Aorta (tissue), 5 donors: ENCODE measurements at places on chromosomes 7 and 10. TPM values are rescaled to one million over a fixed set of nuclear protein-coding genes. Genes with fewer than 3 reads are reported as not detected.
A peak's percentile ranks its signal among the peaks of the same experiment; 100 is the strongest.

CHN2 gene
- 22.0 TPM for total RNA-seq

ZNF804B gene
- total RNA-seq, result not detected

NEURL1 gene
- 0.18 TPM for total RNA-seq

HTR5A gene
- total RNA-seq, result not detected

SPAM1 gene
- not detected for total RNA-seq

DNA sequence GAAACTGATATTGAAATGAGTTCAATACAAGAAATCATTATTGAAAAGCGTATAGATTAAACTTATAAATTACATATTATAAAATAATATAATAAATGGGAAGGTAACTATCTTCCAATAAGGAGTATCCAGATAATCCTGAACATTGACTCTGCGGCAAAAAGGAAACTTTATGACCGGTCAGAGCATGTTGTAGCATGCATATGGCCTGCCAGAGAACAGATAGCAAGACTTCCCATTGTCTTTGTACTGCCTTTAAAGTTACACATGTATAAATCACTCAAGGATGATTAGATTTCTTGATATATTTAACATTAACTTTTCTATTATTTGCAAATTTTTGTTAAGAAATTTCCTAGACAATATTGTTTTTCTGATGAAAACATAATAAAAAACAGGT, 56.2 kb upstream of the ETV1 start:
- H3K27me3 ChIP-seq, result no peaks in the 10 kb centered on the region
- no peaks in the 10 kb centered on the region for H3K36me3 ChIP-seq
- H3K27ac ChIP-seq, result no peak overlapping the region
- no peaks in the 10 kb centered on the region for H3K4me1 ChIP-seq
- no peak for DNase-seq

- H3K4me3 ChIP-seq, result no peak overlapping the region
- no peaks in the 10 kb centered on the region for H3K36me3 ChIP-seq
- H3K27me3 ChIP-seq, result no peaks in the 10 kb centered on the region
- H3K27ac ChIP-seq, result no peak overlapping the region
- DNase-seq, result no peak
- no peaks in the 10 kb centered on the region for H3K4me1 ChIP-seq
These were observed 35.5 kb upstream of the PTPRZ1 start for GRCh38 chr7:121837462-121837861.

GRCh38 chr10:509361-510102, 179.9 kb downstream of the DIP2C start:
- DNase-seq, result peak; percentile 62
- H3K27ac ChIP-seq, result no peak overlapping the region
- no peaks in the 10 kb centered on the region for H3K4me1 ChIP-seq

- no peak overlapping the region for H3K27ac ChIP-seq
- no peaks in the 10 kb centered on the region for H3K4me1 ChIP-seq
- no peak overlapping the region for H3K4me3 ChIP-seq
- H3K27me3 ChIP-seq, result no peaks in the 10 kb centered on the region
These were observed 50.1 kb upstream of the IFRD1 start for GRCh38 chr7:112400141-112400540.

DNA sequence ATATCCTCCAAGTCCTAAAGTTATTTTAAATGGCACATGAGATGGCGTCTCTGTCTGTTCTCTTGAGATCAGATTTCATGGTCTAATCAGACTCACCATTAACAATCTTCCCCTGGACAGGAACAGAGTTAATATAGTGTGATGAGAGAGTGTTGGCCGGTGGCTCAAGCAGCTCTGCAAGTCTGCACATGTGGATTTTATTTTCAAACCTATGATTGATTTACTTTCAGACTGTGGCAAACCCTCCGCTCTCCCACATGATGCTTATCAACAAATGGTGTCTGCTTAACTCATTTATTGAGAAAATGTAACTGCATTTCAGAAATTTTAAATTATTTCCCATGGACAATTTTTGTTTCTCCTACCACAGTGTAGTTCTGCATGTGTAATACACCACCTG, 46.5 kb upstream of the HGF start:
- H3K4me3 ChIP-seq, result no peak overlapping the region
- no peak for DNase-seq
- H3K27ac ChIP-seq, result no peak overlapping the region
- no peaks in the 10 kb centered on the region for H3K4me1 ChIP-seq

DNA sequence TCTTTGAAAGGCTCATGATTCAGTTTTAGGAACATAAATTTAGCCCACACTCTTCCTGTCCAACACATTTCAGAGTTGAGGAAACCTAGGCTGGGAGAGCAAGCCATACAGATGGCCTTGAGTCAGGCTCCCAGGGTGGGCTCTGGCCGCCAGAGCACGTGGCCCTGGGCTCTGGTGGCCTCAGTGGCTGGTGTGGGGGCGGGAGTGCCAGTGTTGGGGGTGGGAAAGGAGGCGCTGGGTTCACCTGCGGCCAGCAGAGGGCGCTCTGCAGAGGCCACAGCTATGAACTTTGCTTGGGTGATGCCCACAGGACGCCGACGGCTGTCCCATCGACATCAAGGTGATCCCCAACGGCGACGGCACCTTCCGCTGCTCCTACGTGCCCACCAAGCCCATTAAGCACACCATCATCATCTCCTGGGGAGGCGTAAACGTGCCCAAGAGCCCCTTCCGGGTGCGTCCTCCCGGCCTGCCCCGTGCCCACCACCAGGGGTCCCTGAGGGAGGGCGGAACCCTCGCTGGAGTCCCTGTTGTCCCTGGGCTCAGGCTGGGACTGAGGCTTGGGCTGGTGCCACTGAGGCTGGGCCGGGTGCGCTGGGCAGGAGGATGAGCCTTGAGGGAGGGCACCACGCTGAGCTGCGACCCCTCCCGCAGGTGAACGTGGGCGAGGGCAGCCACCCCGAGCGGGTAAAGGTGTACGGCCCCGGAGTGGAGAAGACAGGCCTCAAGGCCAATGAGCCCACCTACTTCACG, 11.9 kb downstream of the FLNC start:
- DNase-seq, result peak; percentile 57
- no peak overlapping the region for H3K27ac ChIP-seq
- peaks cover 9% of the 10 kb centered on the region for H3K36me3 ChIP-seq
- H3K27me3 ChIP-seq, result no peaks in the 10 kb centered on the region
- no peaks in the 10 kb centered on the region for H3K4me1 ChIP-seq

- H3K4me1 ChIP-seq, result no peaks in the 10 kb centered on the region
- H3K27ac ChIP-seq, result no peak overlapping the region
- peak overlapping the region; percentile 12 for H3K4me3 ChIP-seq
- no peak for DNase-seq
- no peaks in the 10 kb centered on the region for H3K36me3 ChIP-seq
- H3K27me3 ChIP-seq, result no peaks in the 10 kb centered on the region
These were observed 491 bp upstream of the AKAP9 start for GRCh38 chr7:91940171-91940570.

GRCh38 chr7:66609176-66609575, 19.5 kb upstream of the KCTD7 start:
- no peaks in the 10 kb centered on the region for H3K4me1 ChIP-seq
- H3K36me3 ChIP-seq, result no peaks in the 10 kb centered on the region
- no peak overlapping the region for H3K4me3 ChIP-seq
- H3K27ac ChIP-seq, result no peak overlapping the region
